Panc1 (cell line): ENCODE measurements at places on chromosomes 5 and 9. TPM values are rescaled to one million over a fixed set of nuclear protein-coding genes. Genes with fewer than 3 reads are reported as not detected.

Gene ADAMTS19
- not detected for total RNA-seq

DNA sequence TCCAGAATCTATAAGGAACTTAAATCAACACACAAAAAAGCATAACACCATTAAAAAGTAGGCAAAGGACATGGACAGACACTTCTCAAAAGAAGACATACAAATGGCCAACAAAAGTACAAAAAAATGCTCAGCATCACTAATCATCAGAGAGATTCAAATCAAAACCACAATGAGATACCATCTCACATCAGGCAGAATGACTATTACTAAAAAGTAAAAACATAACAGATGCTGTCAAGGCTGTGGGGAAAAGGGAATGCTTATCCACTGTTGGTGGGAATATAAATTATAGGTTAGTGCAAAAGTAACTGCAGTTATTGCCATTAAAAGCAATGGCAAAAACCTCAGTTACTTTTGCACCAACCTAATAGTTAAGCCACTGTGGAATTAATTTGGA is 32.2 kb upstream of the SPATA31D4 start:
- no peak for DNase-seq
- no peak overlapping the region for H3K27ac ChIP-seq
- H3K4me3 ChIP-seq, result no peak overlapping the region
- no peaks in the 10 kb centered on the region for H3K27me3 ChIP-seq
- H3K4me1 ChIP-seq, result no peaks in the 10 kb centered on the region

Gene IL31RA
- total RNA-seq, result 3.1 TPM

- H3K27ac ChIP-seq, result no peak overlapping the region
- no peaks in the 10 kb centered on the region for H3K4me1 ChIP-seq
- DNase-seq, result no peak
- H3K27me3 ChIP-seq, result no peaks in the 10 kb centered on the region
Measured at GRCh38 chr9:38182321-38182720, 113.3 kb upstream of the SHB start.

Gene SLC36A3
- total RNA-seq, result not detected

- no peak for DNase-seq
- no peaks in the 10 kb centered on the region; the same call in 1 of the 2 replicates for H3K36me3 ChIP-seq
- H3K27me3 ChIP-seq, result no peaks in the 10 kb centered on the region
- H3K4me1 ChIP-seq, result no peaks in the 10 kb centered on the region
- H3K4me3 ChIP-seq, result no peak overlapping the region
- no peak overlapping the region for H3K27ac ChIP-seq
Measured at GRCh38 chr5:148816782-148817181, 9.6 kb upstream of the ADRB2 start.
